ENCODE measurements at places on chromosomes 3 and 15.
A peak's percentile ranks its signal among the peaks of the same experiment; 100 is the strongest.

DNA sequence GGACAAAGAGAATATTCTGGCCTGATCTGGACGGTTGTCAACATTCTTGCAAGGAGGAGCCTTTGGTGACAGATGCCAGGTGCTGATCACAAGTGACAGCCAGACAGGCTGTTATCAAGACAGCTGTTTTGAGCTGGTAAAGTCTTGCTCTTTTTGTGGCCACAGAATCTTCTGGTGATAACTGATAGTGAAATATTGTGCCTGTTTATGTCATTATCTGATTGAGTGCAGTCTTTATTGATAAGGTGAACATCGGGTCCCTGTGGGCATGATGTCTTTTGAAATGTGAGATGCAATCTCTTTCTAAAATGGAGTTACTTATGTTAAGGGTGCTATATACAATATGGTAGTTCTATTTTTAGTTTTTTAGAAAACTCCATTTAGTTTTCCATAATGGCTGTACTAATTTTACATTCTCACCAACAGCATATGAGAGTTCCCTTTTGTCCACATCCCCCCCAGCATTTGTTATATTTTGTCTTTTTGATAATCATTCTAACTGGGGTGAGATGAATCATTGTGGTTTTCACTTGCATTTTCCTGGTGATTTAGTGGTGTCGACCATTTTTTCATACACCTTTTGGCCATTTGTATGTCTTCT is 10.7 kb downstream of the CEP63 start:
- no peak for DNase-seq

DNA sequence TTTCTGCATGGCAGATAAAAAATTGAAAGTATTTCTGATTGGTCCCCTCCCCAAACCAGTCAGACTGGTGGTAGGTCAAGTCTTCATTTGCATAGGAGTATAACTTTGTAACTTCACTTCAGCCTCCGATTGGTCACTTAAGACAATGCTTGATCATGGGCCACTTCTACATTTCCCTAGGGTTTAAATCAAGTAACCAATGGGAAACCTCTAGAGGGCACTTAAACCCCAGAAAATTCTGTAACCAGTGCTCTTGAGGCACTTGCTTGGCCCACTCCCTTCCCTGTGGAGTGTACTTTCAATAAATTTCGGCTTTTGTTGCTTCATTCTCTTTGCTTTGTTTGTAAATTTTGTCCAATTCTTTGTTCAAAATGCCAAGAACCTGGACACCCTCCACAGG is 225.5 kb downstream of the ARPP21 start:
- no peak for DNase-seq

- no peak for DNase-seq
Measured at GRCh38 chr15:26838742-26839460, 28.0 kb upstream of the GABRA5 start.

- DNase-seq, result peak; percentile 25
Measured at GRCh38 chr15:86650094-86650493, 570.4 kb downstream of the AGBL1 start.

DNA sequence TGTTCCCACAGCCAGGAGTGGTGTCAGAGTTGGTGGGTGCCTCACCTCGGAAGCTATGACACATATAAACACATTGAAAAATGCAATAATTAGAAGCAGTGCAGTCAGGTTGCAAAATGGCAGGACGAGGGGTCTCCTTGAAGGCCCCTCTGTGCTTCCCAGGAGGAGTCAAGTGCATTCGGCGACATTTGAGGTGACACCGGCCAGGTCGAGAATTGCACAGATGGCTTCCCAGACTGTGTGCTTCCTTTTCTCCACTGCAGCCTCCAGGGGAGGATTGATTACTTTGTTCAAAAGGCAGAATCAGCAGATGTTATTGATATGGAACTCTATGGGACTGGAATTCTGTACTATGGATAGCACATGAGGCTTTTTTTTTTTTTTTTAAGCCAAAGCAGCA is 163.2 kb downstream of the MINAR1 start:
- no peak for DNase-seq

DNA sequence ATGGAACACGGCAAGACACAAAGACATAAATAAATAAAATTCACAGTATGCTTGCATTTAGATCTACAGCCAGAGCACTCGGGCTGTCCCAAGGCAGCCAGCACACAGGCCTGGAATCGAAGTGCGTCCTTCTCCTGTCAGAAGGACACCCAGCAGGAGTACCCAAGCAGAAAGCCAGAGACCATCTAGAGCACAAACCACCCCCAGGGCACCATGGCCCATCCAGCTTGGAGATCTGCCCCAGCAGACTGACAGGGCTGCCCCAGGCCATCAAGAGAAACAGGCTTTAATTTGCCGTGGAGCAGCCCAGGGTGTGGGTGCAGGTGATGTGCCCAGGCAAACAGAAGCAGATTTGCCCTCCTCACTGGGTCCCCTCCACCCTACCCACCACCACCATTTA is 7.8 kb upstream of the SPATA12 start:
- DNase-seq, result no peak

DNA sequence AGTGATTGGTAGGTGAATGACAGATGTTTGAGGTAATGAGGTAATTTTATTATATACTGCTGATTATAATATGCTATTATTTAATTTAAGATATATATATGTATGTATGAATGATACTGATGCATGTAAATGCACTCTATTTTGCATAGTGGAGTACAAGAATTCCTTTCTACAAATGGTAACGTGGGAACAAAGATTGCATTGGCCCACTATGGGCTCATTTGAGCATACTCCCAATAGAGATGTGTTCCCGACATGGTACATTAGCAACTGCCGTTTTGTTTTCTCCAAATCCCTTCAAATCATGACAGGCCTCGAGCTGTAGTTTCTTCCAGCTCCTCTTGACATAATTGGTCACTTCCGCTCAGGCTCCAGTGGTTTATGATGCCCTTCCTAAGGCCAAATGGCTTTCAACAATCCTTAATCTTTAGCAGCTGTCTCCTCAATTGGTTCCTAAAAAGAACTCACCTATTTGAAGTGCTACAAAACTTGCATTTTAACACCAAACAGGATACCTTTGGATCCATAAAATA is 266.1 kb downstream of the ADAMTSL3 start:
- no peak for DNase-seq

- no peak for DNase-seq
Measured at GRCh38 chr3:54915976-54916375, 11.9 kb downstream of the LRTM1 start.

DNA sequence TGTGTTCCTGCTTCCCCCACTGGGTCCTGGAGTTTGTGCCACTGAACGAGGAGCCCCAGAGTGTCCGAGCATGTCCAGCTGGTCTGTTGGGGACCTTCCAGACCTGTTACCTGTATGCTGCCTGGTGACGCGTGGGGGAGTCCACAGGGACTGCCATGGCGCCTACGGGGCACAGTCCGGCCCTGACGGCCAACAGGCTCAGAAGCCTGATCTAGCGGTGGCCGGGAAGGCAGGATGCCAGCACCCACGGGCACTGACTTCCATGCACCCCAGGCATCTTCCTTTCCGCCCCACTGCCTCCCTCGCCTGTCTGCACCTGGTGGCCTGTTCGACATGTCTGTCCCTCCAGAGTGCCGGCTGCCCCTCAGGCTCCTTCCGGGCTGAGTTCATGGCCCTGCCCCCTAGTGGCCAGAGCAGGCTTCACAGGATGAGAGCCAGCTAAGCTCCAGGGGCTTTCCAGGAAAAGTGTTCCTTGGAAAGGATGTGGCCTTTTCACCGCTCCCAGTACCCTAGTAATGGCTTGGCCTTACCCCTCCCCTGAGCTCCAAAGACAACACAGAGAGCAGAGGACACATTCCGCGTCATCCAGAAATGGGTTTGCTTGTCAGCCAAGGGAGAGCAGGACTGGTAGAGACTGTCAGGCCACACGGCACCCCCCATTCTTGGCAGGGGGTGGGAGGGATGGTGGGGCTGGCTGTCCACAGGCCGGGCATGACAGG is 35.7 kb downstream of the NGRN start:
- peak; percentile 52 for DNase-seq

DNA sequence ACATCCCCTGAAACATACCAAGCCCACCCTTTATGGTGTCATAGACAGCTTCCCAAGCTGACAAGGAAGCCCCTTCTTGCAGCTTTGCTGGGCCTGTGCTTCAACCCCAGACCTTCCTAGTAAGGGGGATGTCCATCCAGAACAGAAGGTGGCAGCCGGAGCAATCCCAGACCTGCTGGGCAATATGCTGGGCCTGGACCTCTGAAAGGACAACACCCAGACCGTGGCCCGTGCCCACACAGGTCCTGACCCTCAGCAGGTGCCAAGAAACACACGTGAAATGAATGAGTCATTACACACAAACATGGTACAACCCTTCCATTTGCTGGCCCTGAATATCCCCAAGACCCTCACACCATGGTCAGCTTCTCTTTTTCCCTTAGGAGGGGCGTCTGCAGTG is 19.8 kb upstream of the VILL start:
- no peak for DNase-seq

- DNase-seq, result no peak
Measured at GRCh38 chr3:48018841-48019240, 2.6 kb upstream of the MAP4 start.

- no peak for DNase-seq
Measured at GRCh38 chr3:118863731-118864322, 170.8 kb downstream of the IGSF11 start.

- DNase-seq, result no peak
Measured at GRCh38 chr3:98012979-98013378, 22.1 kb downstream of the GABRR3 start.

DNA sequence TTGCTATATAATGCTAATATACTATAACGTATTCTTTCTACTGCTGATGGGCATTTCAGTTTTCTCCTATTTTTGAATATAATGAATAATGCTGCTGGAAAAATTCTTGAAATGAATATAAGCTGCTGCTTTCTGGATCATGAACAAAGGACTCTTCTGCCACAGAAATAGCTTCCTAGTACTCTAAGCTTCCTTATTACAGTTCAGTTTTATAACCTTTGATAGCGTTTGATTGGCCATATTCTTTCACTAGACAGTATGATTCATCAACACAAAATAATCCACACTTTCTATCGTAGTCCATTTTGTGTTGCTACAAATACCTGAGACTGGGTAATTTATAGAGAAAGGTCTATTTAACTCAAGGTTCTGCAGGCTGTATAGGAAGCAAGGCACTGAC is 16.4 kb upstream of the UBE3A start:
- no peak for DNase-seq
